Cerebellum (tissue), 4 donors: ENCODE measurements at places on chromosomes 7 and 10. TPM values are rescaled to one million over a fixed set of nuclear protein-coding genes. Genes with fewer than 3 reads are reported as not detected.

The CDH23 gene
- 4.5 TPM for total RNA-seq

The CH25H gene
- 0.73 TPM for total RNA-seq

The FAM13C gene
- 66.1 TPM for total RNA-seq

The LRMDA gene
- total RNA-seq, result 0.91 TPM

The CFAP43 gene
- 9.1 TPM for total RNA-seq

The AKR1D1 gene
- not detected for total RNA-seq

The MYL10 gene
- total RNA-seq, result not detected
